NCI-H1105 (cell line): ENCODE measurements at places on chromosomes 2 and 18.

DNA sequence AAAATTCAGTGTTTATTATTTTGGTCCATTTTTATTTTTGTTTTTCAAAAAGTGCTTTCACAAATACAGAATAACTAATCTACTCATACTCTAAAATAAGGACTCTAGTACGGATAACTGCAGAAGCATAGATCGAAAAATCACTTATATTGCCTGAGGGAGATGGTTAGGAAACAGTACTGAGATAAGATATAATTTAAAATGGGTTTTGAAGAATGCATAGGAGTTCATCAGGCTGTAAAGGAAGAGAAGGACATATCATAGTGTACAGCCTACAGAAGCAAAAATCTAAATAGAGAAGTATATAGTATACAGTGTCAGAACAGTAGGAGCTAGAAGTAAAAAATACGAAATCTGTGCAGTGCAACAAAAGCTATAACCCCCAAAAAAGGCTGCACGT lies 247.4 kb downstream of the SOX11 start:
- no peak for DNase-seq

- DNase-seq = no peak
Measured at GRCh38 chr2:70664525-70664924, 103.5 kb downstream of the ADD2 start.

- DNase-seq = no peak
Measured at GRCh38 chr2:223414646-223415045, 187.5 kb downstream of the SCG2 start.

GRCh38 chr2:88265352-88266303 lies 95.5 kb downstream of the THNSL2 start:
- no peak for DNase-seq

GRCh38 chr2:70201831-70202230 lies 11.0 kb upstream of the C2orf42 start:
- no peak for DNase-seq
